Nasal cavity respiratory epithelium epithelial cell of viscerocranial mucosa (primary cell): ENCODE measurements at places on chromosomes 4 and X. TPM values are rescaled to one million over a fixed set of nuclear protein-coding genes. Genes with fewer than 3 reads are reported as not detected.

The FSTL5 gene
- not detected in 2 replicates for total RNA-seq

The CTBP1 gene
- total RNA-seq: 175 and 279 TPM in 2 replicates

The GAGE12H gene
- total RNA-seq: not detected in 2 replicates

The TLR6 gene
- 0.34 and 0.50 TPM in 2 replicates for total RNA-seq

The WDR45 gene
- total RNA-seq: 29.0 and 29.4 TPM in 2 replicates

The GPR34 gene
- total RNA-seq: not detected in 2 replicates
